ENCODE measurements at places on chromosomes 13 and 19.

- no peak for DNase-seq
Measured at GRCh38 chr13:110638257-110638656, 22.9 kb downstream of the NAXD start.

- DNase-seq = no peak
Measured at GRCh38 chr19:13909430-13909829, 3.4 kb downstream of the CC2D1A start.

- DNase-seq = peak; percentile 13
Measured at GRCh38 chr19:50252111-50252886, 48.9 kb downstream of the MYH14 start.

GRCh38 chr13:20160306-20161274 lies at the start of gene GJA3:
Gene GJA3, minus strand, starts transcription at chr13:20161052. Its CDS starts 17,764 bp downstream, at chr13:20143288.
- peak; percentile 58 for DNase-seq

- DNase-seq = peak; percentile 80
Measured at GRCh38 chr13:65932587-65933239, 1297.4 kb downstream of the PCDH9 start.

DNA sequence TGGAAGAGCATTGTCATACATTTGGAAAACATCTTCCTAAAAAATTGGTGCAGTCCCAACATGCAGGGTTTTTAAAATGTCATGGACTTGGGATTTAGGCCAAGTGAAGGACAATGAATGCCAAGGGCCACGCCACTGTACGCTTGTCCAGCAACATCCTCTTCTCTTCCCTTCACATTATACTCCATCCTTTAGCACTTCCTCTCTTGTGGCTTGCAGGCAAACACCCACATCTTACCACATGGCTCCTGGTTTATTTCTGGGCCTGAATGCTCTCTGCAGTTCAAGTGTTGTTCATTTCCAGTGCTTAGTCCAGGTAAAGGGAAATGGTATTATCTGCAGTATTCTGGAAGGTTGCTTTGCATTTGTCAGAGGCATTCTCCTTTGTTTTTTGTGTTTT lies 45.0 kb downstream of the CBY2 start:
- no peak for DNase-seq

GRCh38 chr19:29634423-29635130 lies 28.5 kb downstream of the POP4 start:
- DNase-seq = no peak

DNA sequence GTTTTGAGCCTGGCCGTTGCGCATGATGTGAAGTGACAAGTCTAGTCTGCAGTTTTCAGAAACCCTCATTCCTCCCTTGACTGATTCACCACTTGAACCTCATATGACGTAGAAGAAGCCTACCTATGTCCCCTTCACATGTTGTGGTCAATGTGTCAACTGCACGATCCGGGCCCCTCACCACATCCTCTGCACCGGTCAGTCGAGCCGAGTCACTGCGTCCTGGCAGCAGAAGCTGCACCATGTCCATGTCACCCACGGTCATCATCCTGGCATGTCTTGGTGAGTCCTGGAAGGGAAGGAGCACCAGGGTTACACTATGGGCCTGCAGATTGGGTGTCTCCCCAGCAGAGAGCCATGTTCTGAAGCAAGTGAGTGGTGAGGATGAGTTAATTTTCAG lies at the start of gene KIR2DL4:
KIR2DL4 (plus strand) TSS at position 201 of the 400 bp plus-strand sequence; CDS start at position 243, 42 bp downstream.
- DNase-seq = no peak

DNA sequence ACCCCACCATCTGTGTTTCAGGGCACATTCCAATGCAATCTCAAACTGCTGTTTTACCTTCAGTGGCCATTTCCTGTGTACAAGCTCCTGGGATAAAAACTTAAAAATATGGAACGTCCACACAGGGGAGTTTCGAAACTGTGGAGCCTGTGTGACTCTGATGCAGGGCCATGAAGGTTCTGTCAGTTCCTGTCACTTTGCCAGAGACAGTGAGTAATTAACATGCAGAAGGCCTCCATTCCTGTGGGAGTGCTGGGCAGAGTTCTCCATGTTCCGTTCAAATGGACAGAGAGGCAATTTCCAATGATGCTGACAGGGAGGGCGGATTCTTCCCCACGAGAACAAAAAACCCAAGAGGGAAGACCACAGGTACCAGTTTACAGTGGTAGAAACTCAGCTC lies 24.4 kb downstream of the WDR88 start:
- DNase-seq = peak; percentile 58

- no peak for DNase-seq
Measured at GRCh38 chr19:55398200-55398925, 9.2 kb downstream of the UBE2S start.

GRCh38 chr19:18763674-18764590 lies 27.2 kb downstream of the COMP start:
- peak; percentile 91 for DNase-seq

DNA sequence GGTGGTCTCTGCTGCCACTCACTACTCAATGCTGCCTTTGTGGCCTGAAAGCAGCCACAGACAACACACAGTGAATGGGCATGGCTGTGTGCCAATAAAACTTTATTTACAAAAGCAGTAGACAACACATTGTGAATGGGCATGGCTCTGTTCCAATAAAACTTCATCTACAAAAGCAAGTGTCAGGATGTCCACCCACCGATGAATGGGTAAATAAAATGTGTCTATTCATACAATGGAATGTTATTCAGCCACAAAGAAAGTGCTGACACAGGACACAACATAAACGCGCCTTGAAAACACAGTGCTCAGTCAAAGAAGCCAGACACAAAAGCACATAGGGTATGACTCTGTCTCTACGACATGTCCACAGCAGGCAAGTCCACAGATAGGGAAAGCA lies 20.1 kb downstream of the ZSCAN5A start:
- DNase-seq = peak; percentile 26

DNA sequence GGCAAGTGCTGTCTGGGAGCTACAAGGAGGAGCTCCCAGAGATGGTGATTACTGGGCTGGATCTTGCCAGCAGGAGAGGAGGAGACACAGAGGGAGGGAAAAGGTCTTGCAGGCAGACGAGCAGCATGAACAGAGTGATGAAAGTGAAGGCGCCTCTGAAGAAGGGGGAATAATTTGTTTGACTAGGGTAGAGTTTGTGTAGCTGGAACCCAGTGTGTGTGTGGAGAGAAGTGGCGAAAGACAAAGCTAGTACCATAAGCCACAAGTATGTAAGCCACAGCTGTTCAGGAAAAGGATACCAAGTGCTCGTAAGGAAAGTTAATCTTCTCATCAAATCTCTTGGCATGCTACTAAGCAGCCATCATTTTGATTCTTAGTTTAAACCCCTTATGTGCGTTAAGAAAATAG lies 5.4 kb downstream of the FLT1 start:
- DNase-seq = peak; percentile 67

- no peak for DNase-seq
Measured at GRCh38 chr13:45231722-45232121, 30.9 kb upstream of the KCTD4 start.

DNA sequence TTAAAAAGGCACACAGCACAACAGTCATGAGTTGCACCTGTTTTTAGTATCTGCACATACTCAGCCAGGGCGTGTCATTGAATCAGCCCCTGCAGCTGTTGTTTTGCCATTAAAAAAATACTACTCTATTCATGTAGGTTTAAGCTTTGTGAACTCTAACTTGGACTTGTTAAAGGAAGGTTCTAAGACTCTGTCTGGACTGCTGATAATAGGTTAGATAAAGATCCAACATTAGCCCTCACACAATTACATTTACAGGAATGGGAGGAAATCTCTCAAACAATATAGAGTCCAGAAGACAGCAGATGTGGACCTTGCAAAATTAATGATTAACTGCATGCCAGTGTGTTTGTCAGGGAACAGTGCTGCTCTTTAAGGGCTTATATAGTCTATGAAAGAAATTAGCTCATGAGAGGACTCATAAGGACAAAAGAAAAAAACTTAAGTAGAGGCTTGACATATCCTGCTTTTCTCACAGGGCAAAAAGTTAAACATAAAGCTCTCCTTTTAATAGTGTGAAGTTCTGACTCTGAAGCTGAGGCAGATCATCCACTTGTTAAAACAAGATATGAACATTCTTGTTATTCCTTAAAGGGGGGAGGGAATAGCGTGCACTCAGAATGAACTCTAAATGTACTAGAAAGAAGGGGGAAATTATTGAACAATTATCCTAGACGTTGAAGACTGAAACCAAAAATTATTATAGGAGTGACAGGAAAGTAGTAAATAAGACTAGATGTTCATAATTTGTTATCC lies 243.6 kb downstream of the NDFIP2 start:
- DNase-seq = no peak

DNA sequence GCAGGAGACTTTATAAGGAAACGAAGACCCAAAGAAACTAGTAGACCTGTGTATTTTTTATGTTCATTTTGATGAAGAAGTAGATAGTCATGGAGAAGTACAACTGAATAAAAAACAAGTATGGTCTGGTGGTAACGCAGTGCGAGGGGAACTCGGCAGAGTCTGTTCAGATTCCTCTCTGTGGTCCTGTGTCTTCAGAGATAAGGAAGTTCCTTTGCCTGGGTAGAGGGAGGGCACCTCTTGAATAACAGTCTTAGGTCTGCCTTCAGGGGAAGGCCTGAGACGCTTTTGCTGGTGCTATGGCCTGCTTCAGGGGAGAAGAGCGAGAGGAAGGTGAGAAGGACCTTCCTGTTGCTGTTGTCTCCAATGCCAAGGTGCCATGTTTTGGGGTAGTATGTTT lies 25.9 kb upstream of the SLC46A3 start:
- DNase-seq = no peak

DNA sequence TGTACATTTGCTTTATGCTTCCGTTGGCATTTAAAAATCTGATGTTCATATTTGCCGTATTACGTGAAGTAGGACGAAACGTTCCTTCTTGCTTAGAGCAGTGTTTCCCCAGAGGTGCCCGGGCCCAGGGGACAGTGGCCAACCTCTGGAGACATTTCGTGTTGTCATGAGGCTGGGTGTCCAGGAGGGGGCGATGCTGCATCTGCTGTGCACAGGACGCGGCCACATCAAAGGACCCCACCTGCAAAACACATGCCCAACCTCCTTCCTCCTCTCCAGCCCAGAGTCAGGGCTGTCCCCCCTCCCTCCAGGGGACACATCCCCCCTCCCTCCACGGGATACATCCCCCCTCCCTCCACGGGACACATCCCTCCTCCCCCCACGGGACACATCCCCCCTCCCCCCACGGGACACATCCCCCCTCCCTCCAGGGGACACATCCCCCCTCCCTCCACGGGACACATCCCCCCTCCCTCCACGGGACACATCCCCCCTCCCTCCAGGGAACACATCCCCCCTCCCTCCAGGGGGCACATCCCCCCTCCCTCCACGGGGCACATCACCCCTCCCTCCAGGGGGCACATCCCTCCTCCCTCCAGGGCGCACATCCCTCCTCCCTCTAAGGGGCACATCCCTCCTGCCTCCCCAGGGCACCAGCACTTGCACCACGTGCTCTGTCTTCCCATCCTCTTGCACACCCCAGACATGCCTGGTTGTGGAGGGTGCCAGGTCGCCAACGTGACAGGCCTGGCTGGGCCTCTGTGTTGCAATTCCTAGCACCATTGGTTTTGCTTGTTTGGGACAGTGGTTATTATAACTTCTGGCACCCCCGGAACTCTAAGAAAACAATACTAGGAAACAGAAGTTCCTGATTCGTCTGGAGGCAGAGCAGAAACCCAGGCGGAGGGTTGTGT lies 46.7 kb downstream of the GAS6 start:
- peak; percentile 79 for DNase-seq

DNA sequence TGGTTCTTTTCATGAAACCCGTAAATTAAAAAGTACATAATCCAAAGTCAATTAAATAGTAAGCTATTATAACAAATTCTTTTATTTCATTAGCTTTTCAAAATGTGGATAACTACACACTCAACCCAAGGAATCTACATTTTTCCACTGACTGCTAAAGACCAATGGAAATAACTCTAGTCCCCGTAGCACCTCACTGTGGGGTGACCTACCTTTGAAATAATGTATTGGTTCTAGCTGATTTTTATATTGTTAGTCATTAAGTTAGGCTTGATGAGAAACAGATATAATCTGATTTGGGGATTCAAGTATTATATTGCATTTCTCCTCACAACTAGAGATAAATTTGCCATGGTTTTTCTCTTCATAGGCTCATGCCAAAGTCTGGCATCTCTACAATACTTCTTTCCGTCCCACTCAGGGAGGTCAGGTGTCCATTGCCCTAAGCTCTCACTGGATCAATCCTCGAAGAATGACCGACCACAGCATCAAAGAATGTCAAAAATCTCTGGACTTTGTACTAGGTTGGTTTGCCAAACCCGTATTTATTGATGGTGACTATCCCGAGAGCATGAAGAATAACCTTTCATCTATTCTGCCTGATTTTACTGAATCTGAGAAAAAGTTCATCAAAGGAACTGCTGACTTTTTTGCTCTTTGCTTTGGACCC lies 37.3 kb downstream of the KL start:
- DNase-seq = peak; percentile 43

DNA sequence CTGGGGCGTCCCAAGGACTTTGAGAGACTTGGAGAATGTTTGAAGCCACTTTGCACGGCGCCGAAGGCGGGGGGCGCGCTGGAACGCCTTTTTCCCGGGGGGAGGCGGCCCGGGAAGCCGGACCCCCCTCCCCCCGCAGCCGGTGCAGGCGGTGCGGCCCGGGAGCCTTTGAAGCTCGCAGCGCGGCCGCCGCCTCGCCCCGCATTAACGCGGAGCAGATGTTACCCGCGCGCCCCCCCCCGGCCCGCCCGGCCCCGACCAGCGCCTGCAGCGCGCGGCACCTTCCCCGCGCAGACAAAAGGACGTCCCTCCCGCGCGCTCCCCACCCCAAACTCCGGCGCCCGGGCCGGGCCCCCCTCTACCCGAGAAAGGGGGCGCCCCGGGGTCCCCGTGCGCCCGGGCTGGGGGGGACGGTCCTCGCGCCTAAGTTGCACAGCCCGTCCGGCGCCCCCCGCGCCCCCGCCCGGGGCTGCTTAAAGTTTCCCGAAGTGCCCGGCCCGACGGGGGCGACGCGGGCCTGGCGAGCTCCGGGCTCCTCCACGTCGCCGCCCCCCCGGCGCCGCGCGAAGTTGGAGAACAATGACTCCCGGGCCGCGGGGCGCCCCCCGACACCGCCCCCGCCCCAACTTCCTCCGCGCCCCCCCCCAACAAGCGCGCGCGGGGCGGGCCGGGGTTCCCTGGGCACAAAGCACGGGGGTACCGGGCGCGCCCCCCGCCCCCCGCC lies 685 bp downstream of the TCF3 start:
- DNase-seq = peak; percentile 39

- DNase-seq = peak; percentile 58
Measured at GRCh38 chr13:108895220-108895704, 265.9 kb downstream of the MYO16 start.

DNA sequence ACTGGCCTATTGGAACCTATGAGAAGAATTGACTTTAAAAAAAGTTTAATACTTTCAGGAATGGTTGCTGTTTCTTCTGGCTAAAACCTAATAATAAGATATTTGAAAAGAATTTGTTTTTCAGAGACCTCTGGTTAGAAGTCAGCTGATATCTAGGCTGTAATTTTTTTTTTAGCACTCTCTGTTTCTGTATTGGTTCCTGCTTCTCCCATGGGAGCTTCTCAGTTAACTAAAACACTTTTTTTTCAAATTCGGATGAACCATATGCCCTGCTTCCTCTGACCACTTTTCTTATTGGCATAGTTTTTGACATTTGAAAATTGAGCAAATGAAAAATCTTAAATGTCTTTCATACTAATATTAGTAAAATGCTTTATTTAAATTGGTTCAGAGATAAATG lies 163.5 kb upstream of the SLC10A2 start:
- DNase-seq = no peak
